ENCODE measurements at places on chromosomes 1 and 21.
A peak's percentile ranks its signal among the peaks of the same experiment; 100 is the strongest.

DNA sequence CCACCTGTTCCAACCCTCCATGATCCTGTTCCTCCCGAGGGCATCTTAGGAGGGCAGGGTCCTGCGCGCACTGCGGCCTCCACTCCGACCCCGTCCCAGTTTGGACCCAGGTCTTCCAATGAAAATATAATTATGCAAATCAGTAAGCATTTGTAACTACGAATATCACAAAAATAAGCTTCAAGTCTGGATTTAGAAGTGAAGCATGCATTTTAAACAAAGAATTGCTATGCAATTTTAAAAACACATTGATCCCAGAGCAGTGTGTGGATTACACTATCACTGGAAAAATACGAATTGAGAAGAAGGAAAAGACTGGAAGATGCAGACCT lies 673 bp downstream of the PRMT2 start:
- no peak for DNase-seq

GRCh38 chr1:98102345-98103030 lies 181.7 kb upstream of the DPYD start:
- DNase-seq, result no peak

- DNase-seq, result no peak
Measured at GRCh38 chr1:110464340-110464739, 13.4 kb downstream of the PROK1 start.

DNA sequence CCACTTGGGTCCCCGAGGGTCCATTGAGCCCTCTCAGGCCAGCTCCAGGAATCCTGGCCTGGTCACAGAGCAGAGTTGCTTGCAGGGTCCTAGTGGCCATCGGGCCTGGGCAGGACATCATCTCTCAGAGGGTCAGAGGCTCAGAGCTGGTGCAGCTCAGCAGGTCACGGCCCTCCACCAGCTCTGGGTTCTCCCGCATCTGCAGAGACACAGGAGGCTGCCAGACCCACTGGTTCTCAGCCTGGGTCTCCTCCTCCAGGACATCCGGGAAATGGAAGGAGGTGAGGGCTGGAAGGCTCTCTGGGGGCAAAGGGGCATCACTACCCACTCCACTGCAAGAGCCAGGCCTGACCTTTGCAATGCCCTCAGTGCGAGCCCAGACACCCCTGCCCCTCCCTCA lies 6.5 kb downstream of the TMEM54 start:
- no peak for DNase-seq

- no peak for DNase-seq
Measured at GRCh38 chr21:36717976-36718375, 19.1 kb downstream of the SIM2 start.

GRCh38 chr1:154468535-154469250 lies 33.3 kb upstream of the TDRD10 start:
- DNase-seq, result no peak

DNA sequence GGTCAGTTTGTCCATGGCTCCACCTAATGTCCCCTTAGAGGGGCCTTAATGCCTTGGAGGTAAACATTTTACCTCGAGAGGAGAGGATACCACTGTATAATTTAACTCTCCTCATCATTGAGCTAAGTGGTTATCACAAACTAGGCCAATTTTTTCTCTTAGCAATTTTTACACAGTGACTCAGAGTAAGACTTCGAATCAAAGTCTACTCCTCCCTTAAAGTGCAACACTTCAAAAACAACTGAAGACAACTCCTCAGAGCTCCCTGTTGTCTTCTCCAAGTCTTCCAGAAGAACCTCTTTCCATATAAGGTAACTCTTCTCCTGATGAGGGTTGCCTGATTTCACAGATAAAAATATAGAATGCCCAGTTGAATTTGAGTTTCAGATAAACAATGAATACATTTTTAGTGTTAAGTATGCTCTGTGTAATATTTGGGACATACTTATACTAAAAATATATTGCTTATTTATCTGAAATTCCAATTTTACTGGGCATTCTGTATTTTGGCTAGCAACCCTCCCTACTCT lies 4.9 kb upstream of the PTGFRN start:
- DNase-seq, result no peak

GRCh38 chr21:42858185-42858847 lies 21.0 kb downstream of the WDR4 start:
- DNase-seq, result no peak

GRCh38 chr1:234326497-234327366 lies 46.5 kb upstream of the COA6 start:
- peak; percentile 63 for DNase-seq

- DNase-seq, result no peak
Measured at GRCh38 chr1:10685808-10686403, 110.5 kb downstream of the CASZ1 start.

GRCh38 chr1:196295766-196296165 lies 312.5 kb downstream of the KCNT2 start:
- no peak for DNase-seq

GRCh38 chr1:32180186-32181060 lies 948 bp downstream of the TXLNA start:
- peak; percentile 10 for DNase-seq

- DNase-seq, result no peak
Measured at GRCh38 chr1:15098176-15099125, 55.1 kb upstream of the TMEM51 start.

DNA sequence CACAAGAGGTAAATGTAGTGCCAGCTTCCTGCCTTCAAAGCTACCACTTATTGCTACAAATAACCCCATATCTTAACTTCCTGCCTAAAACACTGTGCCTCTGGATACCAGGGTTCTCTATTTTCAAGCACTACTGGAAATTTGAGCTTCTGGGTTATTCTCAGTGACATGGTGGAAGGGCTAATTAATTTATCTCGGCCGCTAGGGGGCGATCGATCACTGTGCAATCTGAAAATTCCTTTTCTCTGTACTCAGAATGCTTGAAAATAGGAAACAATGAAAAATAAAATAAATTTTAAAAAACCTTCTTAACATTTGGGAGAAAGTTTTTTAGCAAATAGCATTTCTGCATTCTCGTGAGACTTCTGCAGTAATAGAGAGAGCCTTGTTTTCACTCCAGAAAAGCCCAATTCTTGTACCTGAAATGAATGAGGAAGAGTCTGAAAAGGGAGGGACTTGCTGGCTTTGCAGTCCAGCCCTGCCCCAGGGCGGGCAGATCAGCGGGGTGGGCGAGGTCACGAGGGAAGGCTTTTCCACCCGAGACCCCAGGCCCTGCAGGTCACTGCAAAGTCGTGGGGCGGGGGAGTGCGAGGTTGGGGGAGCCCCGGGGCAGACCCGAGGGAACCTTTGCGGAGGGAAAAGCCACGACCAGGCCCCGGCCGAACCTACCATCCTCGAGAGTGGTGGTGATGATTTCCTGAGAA lies 276.7 kb downstream of the PCP4 start:
- no peak for DNase-seq

- DNase-seq, result no peak
Measured at GRCh38 chr1:156642265-156643048, 540 bp downstream of the BCAN start.
